ENCODE measurements at places on chromosomes 11 and 22.
A peak's percentile ranks its signal among the peaks of the same experiment; 100 is the strongest.

DNA sequence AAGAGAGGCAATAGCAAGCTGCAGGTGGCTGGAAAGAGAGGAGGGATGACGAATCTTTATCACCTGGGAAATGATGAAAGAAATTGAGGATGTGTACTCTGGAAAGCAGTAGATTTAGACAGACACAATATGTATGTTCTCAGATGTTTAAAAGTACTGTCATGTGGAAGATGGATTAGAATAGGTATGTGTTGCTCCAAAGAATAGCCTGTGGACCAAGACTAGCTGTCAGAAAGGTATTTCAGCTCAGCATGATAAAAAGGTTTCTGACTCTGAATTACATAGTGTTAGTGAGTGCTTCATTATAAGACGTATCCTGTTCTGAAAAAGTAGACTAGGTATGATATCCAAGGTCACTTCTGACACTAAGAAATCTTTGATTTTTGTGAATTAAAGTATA, 322.4 kb downstream of the CNTN5 start:
- DNase-seq, result no peak

- DNase-seq, result no peak
These were observed 19.5 kb downstream of the SYT13 start for GRCh38 chr11:45266676-45267020.

DNA sequence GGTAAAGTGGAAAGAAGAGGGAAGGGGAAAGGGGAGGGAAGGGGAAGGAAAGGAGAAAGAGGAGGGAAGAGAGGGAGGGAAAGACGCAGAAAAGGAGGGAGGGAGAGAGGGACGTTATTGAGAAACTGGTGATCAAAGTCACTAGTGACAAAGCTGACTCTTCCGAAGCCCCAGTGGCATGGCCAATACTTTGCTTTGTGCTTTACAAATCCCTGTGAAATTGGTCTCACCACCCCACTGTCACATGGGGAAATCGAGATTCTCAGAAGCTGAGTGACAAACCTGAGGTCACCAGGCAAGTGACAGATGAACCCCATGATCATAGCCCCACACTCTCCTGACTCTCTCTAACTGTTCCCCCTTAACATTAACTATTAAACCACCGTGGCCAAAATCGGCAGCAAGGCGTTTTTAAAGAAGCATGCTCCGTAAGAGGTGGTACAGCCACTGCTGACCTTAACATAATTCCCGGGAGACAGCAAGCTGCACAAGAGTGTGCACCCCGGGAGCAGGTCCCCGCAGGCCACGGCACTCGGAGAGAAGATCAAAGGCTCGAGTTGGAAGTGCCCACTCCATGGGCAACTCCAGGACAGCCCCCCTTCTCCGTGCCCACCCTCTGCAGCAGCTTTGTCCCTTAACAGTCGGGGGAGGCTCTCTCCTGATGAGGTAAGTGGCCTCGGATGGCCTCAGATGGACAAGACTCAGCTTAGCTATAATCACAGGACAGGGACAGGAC, 34.8 kb downstream of the CELSR1 start:
- no peak for DNase-seq

GRCh38 chr11:111409915-111410314, 30.8 kb upstream of the POU2AF1 start:
- no peak for DNase-seq

- no peak for DNase-seq
These were observed 219.9 kb upstream of the GRIA4 start for GRCh38 chr11:105389952-105390351.

DNA sequence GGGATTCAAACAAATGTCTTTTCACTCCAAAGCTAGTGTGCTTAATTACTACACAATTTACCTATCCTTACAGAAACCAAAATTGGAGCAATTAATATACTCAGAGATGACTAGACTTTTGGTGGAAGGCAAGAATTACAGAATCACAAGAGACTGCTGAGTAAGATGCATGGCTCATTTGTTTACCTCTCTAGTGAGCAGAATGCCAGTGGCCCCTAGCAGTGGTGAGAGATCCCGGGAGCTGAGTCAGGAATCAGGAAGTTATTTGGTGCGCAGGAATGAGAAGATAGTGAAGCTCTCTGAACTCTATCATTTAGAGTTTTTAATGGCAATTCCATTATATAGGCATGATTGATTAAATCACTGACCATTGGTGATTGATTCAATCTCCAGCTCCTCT, 188.9 kb upstream of the SESN3 start:
- DNase-seq, result no peak

- DNase-seq, result no peak
These were observed 9.0 kb downstream of the PATZ1 start for GRCh38 chr22:31337178-31337577.

GRCh38 chr22:35611200-35611890, 5.8 kb downstream of the MB start:
- no peak for DNase-seq

DNA sequence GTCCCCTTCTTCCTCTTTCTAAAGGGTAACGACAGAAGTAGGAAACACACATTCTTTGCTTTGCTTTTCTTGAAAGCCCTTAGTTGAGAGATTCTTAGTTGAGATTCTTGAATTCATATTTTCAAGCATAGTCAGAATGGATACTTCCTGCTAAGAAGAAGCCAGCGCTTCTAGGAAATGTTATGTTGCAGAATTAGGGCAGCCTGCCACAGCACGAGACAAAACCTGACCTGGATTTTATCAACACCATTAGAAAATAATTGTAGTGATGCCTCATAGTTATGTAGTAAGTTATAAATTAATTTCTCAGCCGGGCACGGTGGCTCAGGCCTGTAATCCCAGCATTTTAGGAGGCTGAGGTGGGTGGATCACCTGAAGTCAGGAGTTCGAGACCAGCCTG, 37.9 kb upstream of the NUP160 start:
- DNase-seq, result no peak

- no peak for DNase-seq
These were observed 14.1 kb downstream of the SYNGR1 start for GRCh38 chr22:39363751-39364515.

GRCh38 chr11:87359401-87359800, 321.7 kb downstream of the TMEM135 start:
- DNase-seq, result no peak

DNA sequence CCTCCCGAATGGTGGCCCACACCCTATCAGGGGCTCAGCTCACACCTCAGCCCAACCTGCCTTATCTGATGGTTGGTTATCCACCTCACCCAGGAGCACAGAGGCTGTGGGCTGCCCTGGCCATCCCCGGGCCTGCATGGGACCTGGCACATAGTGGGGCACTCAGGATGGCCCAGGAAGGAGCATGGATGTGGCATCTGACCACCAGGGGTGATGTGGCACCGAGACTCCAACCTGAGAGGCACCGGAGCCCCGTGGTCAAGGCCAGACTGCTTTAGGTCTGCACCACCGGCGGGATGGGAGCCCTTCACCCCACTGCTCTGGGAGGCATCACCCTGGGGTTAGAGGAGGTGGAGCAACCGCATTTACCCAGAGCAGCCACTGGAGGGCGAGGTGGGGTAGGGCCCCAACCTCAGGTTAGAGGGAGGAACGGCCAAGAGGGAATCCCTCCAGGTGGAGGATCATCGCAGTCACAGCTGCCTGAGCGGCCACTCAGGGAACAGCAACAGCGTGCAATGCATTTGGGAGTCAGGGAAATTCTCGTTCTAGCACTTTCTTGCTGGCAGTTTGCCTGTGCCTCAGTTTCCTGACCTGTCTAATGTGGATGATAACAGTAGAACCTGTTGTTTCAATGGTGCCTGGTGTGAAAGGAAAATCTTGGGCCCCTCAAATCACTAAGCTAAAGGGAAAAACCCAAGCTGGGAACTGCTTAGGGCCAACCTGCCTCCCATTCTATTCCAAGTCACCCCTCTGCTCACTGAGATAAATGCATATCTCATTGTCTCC, 52.9 kb upstream of the CARS1 start:
- DNase-seq, result peak; percentile 25

- DNase-seq, result no peak
These were observed 3.9 kb downstream of the ABTB2 start for GRCh38 chr11:34353881-34354280.

Data from stimulated activated CD4-positive, alpha-beta T cell treated with anti-CD3 and anti-CD28 coated beads, TNF-alpha, amount 100 ng/mL, for 48 hours (primary cell).